ACHN (cell line): ENCODE measurements at places on chromosomes 7 and 10.
A peak's percentile ranks its signal among the peaks of the same experiment; 100 is the strongest.

GRCh38 chr10:77072836-77073662 is 564.6 kb downstream of the KCNMA1 start:
- DNase-seq, result no peak

- no peak for DNase-seq
Observed at GRCh38 chr10:44908936-44909630, 2.1 kb upstream of the TMEM72 start.

DNA sequence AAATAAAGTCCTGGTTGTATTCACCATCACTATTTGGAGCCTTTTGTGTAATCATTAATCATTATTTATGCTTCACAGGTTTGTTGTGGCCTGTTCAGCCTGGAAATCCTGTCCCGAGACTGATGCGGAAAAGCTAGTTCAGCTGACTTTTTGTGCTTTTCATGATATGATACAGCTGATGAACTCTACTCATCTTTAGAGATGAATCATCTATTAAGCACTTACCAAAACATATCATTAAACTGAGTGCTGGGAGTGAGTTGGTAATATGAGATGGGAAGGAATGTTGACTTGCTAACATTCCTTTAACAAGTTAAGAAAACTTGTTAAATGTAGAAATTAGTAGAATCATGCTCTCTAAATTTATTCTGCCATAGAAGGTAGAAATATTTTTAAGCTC is 53.0 kb downstream of the CROT start:
- DNase-seq, result peak; percentile 8

- peak; percentile 75 for DNase-seq
Observed at GRCh38 chr7:152076324-152076821, 50.9 kb downstream of the GALNT11 start.

GRCh38 chr10:3467052-3467951 is 294.7 kb upstream of the PITRM1 start:
- DNase-seq, result peak; percentile 94

- no peak for DNase-seq
Observed at GRCh38 chr7:136055266-136055665, 78.1 kb upstream of the MTPN start.

GRCh38 chr7:150876817-150877526 is 24.7 kb downstream of the AOC1 start:
- peak; percentile 87 for DNase-seq

GRCh38 chr10:48897441-48897790 is 42.2 kb downstream of the LRRC18 start:
- DNase-seq, result no peak

GRCh38 chr10:110042181-110042580 is 34.4 kb downstream of the ADD3 start:
- DNase-seq, result peak; percentile 52

DNA sequence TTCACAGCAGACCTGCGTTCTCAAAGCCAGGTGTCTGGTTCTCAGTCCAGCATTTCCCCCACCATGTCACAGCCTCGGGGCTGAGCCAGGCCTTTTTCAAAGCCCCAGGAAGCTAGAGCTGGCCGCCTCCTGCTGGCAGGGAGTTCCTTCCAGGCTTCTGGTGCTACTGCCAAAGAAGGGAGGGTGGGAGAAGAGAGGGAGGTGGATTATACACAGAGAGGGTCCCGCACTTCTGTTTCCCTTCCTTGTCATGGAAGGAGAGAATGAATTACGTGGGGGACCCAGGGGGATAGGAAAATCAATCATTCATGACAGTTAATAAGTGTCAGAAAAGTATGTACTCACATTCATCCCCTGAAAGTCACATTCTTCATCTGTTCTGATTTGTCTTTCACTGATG is 600 bp upstream of the LGI1 start:
- DNase-seq, result no peak

GRCh38 chr7:154985230-154985629 is 17.7 kb downstream of the PAXIP1 start:
- DNase-seq, result no peak

GRCh38 chr10:127694580-127695193 is 42.3 kb upstream of the FOXI2 start:
- DNase-seq, result peak; percentile 78

DNA sequence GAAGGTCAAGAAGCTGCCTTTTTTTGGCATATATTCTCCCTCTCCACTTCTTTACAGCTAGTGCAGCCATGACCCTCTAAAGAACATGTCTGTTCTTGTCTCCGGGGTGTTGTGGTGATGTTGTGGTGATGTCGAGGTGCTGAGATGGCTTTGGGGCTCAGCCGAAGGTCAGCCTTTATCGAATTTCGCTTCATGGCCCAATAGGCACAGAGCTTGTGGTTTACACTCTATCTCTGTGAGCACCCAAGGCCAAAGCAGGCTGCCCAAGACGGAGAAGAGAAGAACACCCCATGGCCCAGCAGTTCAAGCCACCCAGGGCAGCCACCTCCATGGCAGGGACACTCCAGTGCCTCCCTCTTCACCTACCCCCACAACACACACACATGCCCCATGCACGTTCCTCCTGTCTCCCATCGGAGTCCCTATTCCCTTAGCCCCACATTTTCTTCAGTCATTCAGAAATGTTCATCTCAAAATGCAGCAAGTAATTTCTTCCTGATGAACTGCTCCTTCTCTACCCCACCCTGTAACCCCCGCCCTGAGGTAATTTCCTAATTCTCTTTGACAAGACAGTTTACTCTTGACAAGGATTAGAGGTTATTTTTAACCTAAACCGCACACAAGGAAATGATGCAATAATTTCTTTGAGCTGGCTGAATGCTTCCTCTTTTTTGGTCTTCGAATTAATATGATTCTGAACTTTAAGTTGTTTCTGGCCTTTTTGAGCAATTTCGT is 18.6 kb upstream of the ADRB1 start:
- no peak for DNase-seq

DNA sequence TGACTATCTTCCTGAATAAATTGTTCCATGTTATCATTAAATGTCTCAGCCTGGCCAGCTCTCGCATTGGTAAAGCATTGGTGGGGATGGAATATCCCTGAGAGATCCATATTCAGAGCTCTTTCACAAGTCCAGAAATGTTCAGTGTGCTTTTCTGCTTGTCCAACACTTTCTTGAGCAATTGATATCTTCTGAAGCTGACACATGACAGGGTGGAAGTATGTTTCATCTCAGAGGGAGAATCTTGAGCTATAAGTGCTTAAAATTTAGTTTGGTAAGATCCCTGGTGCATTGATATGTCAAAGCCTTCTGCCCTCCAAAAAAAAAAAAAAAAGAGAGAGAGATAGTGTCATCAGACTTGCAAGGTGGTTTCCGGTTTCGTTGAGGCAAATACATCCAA is 7.4 kb downstream of the IFIT3 start:
- no peak for DNase-seq

DNA sequence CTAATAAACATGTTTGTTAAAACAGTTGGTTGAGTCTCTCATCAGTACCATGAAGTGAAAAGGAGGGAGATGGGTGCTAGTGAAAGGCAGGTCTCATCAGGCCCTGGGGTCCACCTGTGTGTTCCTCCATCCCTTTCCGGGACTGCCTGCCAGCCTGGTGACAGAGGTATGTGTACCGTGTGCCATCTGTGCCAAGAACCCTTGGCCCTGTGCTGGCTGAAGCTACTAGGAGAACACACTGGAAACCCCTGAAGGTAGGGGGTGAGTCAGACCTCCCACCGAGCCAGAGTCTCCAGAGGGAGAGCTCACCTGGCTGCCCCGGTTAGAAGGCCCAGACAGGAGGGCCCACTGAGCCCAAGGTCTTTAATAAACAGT is 2.3 kb downstream of the DDIT4 start:
- peak; percentile 27 for DNase-seq

DNA sequence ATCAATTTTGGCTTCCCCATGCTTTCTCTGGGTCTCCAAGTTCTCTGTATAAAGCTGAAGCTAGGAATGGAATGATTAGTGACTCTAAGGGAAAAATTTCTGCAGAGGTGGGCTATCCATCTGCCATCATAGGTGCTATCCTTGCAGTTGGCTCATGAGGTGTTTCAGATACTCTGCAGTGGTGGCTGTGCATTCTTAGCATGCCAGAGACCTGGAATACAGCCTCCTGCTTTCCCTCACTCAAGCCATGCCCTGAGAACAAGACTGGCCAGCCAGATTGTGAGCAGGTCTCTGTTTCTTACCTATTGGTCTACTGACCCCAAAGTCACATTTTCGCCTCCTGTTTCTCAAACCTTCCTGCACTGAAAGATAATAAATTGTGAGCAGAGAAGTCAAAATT is 719.6 kb downstream of the CCSER2 start:
- no peak for DNase-seq

GRCh38 chr7:131898418-131898817 is 342.0 kb upstream of the PODXL start:
- DNase-seq, result no peak

GRCh38 chr10:117222976-117223692 is 17.8 kb upstream of the SLC18A2 start:
- DNase-seq, result no peak

DNA sequence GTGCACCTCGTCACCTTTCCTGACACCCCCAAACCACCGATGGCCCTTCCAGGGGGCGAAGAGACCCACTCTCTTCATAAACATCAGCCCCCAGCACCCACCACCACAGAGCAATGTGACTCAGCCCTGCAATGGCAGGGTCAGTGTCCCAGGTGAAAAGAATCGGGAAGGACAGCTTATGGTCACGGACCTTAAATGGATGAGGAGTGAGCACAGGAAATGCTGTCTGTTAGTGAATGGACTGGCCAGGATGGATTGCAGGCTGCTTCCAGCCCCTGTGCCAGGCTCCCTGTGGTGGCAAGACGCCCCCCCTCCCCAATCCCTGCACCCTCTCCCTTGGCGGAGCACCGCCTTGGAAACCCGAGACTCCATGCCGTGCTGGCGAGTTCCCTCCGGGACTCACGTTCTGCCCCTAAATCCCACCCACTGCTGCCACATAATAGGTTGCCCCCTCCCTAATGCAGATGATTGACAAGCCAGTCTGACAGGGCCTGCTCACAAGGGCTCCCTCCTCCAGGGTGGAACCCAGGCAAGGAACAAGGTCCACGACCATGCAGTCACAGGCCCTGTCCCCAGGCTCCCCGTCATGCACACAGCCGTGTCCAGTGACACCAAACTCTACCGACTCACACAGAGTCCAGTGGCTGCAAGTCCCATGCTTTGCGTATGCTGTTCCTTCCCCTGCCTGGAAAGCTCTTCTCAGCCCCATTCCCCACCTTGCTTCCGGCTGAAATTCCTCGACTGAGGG is 7.3 kb downstream of the ASB13 start:
- no peak for DNase-seq

- no peak for DNase-seq
Observed at GRCh38 chr10:82394122-82394521, 519.1 kb downstream of the NRG3 start.

- no peak for DNase-seq
Observed at GRCh38 chr10:97587183-97587582, 2.3 kb upstream of the C10orf62 start.

GRCh38 chr7:17227766-17228490 is 70.5 kb upstream of the AHR start:
- no peak for DNase-seq

DNA sequence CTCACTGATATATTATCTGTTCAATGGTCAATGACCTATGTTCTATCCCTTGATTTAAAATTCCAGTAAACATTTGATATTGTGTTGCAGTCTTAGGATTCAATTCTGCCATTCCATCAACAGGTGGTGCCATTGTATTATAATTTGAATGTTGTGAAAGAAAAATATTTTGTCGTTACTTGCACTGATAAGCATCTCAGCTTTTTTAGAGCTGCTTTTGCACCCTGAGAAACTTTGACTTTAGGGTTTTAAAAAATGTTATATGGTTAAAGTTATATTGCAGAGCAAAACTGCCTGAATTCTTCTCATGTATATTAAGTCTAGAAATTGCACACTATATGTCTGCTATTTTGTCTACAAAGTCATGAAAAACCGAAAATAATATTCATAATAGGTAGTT is 18.8 kb upstream of the MINDY3 start:
- DNase-seq, result peak; percentile 33

DNA sequence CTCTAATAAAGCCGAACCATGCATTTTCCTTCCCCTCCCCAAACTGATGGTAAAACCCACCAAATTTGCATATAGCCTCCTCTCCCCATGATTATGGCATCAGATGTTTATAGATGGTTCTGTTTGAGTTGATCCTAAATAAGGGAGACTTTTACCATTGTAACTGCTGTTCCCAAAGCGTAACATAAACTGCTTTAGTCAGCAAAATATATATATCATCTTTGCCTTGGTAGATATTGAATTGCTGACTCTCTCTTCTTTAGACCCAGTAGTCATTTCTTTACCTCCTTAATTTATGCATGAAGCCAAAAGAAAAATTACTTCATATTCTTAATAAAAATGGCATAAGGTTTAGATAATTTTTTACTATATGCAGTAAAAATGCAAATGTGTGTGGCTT is 86.2 kb upstream of the LRGUK start:
- no peak for DNase-seq

DNA sequence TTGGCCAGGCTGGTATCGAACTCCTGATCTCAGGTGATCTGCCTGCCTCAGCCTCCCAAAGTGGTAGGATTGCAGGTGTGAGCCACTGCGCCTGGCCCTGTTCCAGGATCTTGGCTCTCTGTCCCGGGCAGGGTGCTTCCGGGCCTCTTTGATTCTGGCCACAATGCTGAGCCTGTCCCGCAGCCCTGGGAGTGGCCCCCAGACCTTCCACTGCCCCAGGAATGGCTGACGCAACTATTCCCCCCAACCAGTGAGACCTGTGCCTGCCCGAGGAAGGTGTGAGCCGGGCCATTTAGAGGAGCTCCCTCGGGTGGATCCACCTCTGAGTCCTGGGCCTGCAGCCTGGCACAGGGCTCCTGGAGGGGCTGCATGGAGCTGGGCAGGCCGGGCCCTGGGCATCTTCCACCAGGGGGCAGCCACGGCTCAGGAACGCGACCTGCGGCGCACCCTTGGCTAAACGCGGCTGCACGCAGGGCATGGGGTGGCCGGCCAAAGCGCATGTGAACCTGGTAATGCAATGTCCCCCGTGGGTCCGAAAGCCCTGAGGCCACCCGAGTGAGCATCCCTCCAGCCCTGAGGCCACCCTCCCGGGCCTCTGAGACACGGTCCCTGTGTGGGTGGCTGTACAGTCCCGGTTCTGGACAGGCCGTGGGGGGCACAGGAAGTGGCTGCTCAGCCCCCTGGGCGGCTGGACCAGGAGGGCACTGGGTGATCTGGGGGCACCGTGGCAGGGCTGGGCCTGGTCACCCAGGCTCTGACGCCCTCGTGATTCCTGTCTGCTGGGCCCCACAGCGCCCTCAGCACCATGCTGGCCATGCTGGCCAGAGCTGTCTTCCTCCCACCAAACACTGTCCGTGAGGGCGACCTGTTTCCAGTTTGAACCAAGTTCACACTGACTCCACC is 24.8 kb downstream of the GRIFIN start:
- DNase-seq, result peak; percentile 85

DNA sequence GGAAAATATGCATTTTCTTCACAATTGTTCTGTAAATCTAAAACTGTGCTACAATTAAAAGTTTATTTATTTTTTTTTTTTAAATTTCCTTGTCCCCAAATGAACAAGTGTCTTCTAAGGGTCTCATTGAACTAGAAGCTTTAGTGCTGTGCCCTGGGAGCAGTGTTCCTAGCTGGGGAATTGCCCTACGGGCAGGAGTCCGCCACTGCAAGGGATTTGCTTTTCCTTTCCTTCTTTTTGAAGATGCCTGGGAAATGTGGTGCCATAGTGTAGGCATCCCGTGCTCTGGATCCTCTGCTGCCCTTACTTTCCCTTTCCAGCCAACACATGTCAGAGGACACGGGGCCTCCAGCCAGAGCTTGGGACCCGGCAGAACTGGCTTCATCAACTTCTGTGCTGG is 177.1 kb upstream of the CTBP2 start:
- no peak for DNase-seq

- no peak for DNase-seq
Observed at GRCh38 chr10:3876350-3876962, 91.4 kb upstream of the KLF6 start.
